Heart left ventricle (tissue), 16 donors: ENCODE measurements at places on chromosomes 12 and 14.

GRCh38 chr12:18578191-18578590 is 159.6 kb downstream of the PLCZ1 start:
- no peak for DNase-seq

GRCh38 chr14:67618617-67619063 is 1.1 kb upstream of the ARG2 start:
- DNase-seq: peak; percentile 13

DNA sequence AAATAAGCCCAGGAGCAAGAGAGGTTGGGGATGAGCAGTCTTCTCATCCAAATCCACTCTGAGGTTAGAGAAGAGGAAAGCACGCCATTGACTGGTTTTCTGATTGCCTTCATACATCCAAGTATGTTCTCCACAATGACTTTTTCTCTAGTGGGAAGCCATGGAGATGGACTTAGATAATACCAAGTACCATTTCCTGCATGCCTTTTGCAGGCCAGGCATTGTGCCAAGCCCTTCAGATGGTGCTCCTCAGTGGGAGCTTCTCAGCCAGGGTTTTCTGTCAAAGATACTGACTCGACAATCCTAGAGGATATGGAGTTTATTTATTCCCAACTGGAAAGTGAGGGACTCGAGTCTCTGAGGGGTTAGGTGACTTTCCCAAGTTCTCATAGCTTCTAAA is 218.0 kb downstream of the ZFP36L1 start:
- DNase-seq: no peak

DNA sequence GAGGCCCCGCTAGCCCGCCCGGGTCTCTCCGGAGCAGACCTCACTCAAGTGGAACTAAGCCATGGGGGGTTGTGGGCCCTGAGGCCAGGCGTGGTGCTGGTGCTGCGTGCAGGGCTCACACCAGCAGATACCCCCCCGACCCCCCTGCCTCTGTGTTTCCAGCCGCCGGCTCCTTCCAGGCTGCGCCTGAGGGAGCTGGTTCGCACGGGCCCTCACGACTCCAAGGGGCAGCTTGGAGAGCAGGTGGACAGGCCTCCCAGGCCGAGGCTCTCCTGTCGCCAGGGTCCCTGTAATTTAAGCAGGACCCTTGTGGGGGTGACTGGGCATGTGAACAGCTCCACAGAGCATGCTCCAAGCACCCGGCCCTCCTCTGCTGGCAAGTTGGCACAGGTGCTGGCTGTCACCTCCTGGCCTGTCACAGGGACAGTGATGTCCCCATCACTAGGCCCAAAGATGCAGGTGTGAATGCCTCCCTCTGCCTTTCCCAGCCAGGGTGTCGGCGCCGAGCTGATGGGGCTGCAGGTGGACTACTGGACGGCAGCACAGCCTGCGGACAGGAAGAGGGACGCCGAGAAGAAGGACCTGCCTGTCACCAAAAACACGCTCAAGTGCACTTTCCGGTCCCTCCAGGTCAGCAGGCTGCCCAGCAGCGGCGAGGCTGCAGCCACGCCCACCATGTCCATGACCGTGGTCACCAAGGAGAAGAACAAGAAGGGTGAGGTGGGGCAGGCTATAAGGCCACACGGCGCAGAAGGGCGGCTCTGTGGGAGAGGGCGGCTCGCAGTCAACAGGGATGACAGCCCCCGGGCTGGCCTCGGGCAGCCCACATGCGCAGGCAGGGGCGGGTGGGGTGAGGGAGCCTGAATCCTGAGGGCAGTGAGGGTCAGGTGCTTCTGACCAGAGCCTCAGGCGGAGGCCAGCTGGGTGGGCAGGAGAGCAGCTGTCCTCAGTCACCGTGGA is 5.9 kb upstream of the TEX22 start:
- DNase-seq: no peak

GRCh38 chr12:132071040-132071810 is 72.9 kb downstream of the DDX51 start:
- DNase-seq: no peak

DNA sequence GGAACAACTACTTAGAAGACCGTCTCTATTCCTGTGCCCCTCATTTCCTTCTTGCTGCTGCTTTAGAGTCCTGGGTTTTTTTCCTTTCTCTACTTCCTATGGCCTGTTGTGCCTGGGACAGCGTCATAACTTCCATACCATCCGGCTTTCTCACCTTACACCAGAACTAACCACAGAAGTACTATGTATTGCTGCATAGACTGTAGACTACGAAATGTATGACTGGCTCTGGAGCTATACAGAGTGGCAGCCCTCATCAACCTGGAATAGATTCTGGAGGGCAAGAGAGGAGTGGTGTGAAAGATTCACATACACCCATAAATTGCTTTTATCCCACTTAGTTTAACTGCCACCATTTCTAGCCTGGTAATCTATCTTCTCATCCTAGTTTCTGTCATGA is 16.9 kb upstream of the SRP54 start:
- DNase-seq: no peak

- DNase-seq: no peak
Measured at GRCh38 chr14:51546603-51547258, 105.0 kb upstream of the FRMD6 start.

DNA sequence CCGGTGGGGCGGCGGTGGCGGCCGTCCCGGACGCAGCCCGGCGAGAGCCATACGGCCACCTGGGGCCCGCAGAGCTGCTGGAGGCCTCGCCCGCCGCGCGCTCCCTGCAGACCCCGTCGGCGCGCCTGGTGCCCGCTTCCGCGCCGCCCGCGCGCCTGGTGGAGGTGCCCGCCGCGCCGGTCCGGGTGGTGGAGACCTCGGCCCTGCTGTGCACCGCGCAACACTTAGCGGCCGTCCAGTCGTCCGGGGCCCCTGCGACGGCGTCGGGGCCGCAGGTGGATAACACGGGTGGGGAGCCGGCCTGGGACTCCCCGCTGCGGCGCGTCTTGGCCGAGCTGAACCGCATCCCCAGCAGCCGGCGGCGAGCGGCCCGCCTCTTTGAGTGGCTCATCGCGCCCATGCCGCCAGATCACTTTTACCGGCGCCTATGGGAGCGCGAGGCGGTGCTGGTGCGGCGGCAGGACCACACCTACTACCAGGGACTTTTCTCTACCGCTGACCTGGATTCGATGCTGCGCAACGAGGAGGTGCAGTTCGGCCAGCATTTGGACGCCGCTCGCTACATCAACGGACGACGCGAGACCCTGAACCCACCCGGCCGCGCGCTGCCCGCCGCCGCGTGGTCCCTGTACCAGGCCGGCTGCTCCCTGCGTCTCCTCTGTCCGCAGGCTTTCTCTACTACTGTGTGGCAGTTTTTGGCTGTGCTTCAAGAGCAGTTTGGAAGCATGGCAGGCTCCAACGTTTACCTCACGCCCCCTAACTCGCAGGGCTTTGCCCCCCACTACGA is 716 bp downstream of the RIOX1 start:
- peak; percentile 78 for DNase-seq
